ENCODE measurements at places on chromosomes 11 and 22. TPM values are rescaled to one million over a fixed set of nuclear protein-coding genes. Genes with fewer than 3 reads are reported as not detected.

The MPZL3 gene
- total RNA-seq: 17.7 TPM

The SLC22A12 gene
- total RNA-seq: not detected

The F2 gene
- not detected for total RNA-seq

The SUSD2 gene
- 13.3 TPM for total RNA-seq

The GRIK4 gene
- total RNA-seq: not detected

Data from MCF 10A (cell line).